ENCODE measurements at places on chromosomes 3 and 15.

- DNase-seq: no peak
These were observed 454.7 kb downstream of the SQOR start for GRCh38 chr15:46089467-46089935.

DNA sequence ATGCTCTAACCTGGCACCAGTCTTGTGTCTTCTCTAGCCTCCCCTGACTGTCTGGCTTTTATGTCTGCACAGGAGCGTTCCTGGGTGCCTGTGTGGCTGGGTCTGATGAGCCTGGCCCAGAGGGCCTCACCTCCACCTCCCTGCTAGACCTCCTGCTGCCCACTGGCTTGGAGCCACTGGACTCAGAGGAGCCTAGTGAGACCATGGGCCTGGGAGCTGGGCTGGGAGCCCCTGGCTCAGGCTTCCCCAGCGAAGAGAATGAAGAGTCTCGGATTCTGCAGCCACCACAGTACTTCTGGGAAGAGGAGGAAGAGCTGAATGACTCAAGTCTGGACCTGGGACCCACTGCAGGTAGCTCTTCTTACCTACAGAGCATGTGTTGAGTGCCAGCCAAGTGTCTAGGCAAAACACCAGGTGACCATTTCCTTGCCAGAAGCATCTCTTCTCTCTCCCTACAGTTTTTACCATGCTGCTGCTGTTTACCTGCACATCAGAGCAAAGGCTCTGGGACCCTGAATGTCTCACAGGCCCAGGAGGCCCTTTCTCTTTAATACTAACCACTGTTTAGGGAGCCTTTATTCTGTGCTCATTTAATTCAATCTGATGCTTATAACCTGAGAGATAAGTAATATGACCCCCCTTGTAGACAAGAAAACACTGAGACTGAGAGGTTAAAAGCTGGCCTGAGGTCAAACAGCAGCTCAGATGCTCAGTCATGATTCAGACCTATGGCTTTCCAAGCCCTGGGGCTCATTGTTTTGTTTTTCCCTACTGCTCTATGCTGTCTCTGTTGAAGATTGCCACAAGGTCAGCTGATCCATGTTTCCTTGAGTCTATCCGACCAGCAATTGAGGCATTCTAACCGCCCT, 10.4 kb downstream of the PODXL2 start:
- no peak for DNase-seq

DNA sequence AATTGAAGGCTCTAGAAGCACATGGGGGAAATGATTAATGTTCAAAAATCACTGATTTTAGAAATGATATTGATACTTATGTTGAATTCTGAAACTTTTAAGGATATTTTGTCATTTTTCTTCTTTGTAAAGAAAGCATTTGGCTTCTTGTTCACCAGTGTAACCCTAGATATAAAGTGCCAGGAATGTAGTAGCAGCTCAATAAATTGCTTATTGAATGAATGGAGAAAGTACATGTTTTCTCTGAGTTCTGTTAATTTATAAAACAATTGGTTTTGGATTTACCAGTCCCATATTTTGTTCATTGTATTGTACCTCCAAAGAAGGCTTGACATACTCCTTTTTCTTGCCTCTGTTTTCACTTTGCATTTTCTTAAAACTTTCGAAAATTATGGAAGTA, 2.4 kb downstream of the PLCL2 start:
- DNase-seq: no peak

DNA sequence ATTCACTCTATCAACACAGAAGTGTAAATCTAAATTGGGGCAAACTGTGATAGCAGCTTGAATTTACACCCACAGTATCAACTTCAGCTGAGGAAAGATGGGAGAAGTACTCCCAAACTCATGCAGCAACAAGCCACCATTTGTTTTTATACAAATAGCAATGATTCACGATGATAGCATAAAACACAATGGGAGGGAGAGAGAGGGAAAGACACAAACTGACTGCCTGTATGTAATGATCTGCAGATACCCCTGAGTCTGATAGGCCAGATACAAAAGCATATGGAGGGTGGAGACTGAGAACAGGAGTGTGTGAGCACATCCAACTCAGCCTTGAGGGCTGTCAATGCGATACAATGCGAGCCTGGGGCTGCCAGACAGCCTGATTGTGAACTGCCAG, 79.2 kb downstream of the CNTN3 start:
- DNase-seq: no peak

DNA sequence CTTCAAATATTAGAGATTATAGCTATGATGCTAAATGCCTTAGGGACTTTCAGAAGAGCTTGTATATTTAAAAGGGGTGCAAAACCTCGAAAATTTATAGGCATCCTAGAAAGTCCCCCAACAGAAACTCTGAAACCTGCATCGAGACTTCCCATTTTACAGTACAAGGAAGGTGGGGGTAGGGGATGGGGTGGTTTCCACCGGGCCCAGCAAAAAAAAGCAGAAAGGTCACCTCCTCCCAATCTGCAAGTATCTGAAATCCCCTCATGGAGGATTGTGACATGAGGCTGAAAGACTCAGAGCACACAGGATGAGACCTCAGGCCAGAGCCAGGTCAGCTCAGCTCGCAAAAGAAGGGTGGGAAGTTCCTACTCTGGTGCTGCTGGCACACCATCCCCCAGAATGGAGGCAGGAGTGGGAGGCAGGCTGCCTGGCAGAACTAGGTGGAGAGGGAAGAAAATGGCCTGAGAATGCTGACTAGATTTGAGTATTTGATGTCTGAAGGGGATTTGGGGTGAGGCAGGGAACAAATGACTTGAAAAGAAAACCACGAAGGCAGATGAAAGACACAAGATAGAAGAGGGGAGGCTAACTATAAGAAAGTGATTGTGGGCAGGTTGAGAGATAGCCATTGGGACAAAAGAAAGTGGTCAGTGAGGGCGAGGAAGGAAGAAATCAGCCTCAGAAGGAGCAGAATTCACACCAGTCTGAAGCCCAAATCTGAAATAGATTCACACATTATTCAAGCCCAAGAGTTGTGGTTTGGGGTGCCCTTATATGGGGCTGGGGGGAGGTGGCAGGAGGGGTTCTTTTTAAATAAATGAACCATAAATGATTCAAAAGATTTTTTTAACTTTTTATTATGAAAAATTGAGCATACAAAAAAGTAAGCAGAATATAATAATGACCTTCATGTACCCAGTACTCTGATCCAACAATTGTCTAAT, 22.5 kb upstream of the TSC22D2 start:
- DNase-seq: no peak

DNA sequence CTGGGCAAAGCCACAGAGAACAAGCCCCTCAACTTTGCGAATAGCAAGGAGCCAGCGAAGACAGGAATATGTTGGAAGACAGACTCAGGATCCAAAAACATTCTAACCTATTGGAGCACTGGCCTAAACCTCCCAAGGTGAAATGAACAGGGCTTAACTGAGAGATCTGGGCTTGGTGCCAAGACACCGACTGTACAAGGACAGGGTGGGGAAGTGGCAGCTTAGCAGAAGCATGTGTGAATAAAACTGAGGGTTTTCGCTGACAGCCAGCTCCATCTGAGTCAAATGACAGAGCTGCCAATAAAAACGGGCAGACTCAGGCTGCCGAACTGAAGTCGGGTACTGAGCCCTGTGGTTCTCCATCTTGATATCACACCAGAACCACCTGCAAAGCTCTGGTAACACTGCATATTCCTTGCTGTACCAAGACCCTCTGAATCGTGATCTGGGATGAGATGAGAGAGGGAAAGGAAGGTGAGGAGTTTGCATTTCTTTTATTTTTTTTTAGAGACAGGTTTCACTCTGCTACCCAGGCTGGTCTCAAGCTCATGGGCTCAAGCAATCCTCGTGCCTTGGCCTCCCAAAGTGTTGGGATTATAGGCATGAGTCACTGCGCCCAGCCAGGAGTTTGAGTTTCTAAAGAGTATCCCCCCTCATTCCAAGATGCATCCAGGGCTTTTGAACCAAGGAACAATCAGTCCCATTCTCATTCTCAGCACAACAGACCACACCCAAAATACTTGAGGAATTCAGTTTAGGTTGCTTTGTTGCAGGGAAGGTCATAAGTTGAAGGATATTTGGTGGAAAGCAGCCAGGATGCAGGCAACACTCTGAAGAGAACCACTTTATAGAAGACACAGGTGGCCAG, 6.0 kb upstream of the PLCB2 start:
- no peak for DNase-seq

GRCh38 chr15:40879609-40880008, 5.6 kb upstream of the RHOV start:
- no peak for DNase-seq
